T-helper 2 cell (primary cell): ENCODE measurements at places on chromosomes 2 and 18.

DNA sequence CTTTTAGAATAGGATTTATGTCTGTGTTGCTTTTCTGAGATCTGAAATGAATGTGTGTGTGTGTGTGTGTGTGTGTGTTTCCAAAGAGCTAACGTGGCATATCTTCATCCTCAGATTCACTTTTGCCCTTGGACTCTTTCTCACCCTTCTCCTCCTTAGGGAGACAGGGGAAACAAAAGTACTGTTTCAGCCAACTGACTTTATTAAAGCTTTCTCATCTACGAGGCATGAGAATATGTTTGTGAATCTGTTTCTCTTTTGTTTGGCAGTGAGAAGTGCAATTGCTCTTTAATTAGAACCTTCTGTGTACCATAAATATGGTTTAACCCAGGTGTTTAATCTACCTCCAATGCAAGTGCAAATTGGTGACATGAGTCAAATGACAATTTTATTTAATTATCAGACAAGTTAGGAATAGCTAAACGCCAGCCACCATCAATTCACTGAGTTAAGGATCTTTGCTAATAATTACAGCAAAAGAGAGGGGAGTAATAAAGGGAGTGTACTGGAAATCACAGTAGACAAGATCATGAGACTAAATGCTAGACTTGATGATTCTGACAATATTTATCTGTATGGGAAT is 186.4 kb upstream of the COL3A1 start:
- no peak for DNase-seq

DNA sequence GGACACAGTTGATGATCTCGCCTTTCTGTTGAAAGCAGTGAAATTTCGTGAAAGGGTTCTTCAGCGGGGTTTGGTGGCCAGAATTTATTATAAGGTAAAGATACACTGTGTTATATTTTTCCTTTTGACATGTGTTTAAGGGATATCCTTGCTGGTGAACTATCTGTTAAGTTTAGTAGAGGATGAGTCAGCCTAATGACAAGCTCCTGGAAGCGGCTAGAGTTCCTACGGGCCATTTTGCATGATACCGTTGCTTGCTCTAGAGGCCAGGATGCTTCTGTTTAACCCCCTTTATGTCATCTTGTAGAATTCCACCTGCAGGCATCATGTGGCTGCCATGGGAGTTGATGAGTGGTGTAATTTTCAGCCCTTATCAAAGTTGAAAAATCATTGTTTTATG is 124.8 kb upstream of the BCL2L11 start:
- no peak for DNase-seq

DNA sequence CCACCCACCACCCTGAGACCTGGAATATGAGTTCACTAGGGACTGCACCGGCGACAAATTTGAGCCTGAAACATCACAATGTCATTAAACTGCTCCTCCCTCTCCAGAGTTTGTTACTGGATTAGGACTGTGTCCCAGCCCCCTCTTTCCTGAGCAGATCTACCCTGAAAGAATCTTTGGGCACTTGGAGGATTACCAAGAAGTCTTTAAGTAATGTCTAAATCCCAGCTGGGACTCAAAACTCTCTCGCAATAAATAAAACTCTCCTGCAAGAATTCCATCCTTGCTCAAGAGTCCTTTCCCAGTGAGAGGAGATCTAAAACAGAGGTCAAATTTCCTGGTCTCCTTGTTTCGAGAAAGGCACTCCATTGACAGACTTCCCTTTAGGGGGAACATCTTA is 20.9 kb downstream of the GKN2 start:
- no peak for DNase-seq

GRCh38 chr18:39190508-39190907 is 1624.9 kb upstream of the CELF4 start:
- DNase-seq: no peak

GRCh38 chr2:129015397-129016285 is 697.0 kb upstream of the HS6ST1 start:
- DNase-seq: no peak

GRCh38 chr2:63785096-63785495 is 56.6 kb upstream of the UGP2 start:
- no peak for DNase-seq

DNA sequence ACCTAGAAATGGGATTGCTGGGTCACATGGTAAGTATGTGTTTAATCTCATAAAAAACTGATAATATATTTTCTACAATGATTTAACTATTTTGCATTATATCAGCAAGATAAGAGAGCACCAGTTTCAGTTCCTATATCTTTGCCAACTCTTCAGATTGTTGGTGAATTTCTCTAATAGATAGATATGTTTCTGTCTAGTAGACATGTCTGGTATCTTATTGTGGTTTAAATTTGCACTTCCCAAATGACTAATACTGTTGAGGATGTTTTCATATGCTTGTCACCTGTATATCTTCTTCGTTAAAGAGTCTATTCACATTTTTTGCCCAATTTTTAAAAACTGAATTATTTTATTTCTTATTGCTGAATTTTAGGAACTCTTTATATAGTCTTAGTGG is 113.8 kb upstream of the UXS1 start:
- DNase-seq: peak; percentile 27

DNA sequence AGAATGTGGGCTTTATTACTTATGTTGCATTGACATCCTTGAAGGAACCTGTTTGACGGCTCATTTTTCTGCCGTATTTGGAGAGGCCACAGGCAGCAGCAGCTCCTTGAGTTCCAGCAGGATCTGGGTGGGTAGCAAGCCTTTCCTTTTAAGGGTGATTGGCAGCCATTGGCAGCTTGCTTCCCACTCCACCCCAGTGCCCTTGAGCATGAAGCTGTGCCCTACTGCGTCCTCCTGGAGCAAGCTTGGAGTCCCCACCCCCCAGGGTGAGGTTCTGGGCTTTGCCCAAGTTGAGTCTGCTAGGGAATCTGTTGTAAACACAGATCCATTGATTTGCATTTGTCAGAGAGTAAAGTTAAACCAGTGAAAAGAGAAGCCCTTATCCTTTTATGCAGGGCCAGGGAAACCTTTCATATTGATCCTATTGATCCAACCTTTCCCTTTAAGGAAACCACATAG is 9.2 kb downstream of the ONECUT2 start:
- no peak for DNase-seq

DNA sequence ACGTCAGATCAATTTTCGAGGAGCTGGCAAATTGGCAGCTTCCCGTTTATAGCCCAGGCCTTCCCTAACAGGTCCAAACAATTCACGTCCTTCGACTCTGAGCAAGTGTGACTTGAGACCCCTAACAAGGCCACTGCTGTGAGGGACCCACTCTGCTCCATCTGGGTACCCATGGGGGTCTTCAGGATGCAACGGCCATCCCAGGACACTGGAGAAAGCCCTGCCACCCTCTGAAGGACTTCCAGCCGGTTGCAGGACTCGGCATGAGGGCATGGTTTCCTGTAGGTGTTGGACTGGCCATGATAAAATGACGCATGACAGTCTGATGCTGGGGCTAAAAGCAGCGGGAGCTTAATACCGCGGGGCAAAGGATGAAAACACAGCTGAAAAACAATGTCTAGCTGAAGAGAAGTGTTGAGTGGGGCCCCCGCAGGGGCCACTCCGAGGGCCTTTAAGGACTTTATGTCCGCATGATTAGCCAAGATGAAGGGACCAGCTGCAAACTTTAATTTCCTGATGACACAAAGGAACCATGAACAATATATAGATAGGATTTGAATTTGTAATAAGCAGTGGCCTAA is 113.3 kb upstream of the ZNF521 start:
- DNase-seq: no peak

DNA sequence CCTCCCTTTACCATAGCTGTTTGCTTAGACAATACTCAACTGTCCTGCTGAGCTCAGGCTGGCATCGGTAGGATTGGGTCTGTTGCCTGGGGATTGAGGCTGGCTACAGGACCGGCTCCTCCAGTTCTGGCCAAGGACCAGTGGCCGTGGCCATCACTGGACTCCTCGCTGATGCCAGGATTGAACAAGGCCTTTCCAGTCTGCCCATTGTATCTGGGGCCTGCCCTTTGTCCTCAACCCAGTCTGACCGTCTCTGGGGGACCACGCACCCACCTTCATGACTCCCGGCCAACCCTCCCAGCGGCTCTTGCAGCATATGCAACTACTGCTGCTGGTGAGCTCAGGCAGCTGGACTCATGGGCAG is 28.7 kb downstream of the SH2D6 start:
- DNase-seq: no peak

DNA sequence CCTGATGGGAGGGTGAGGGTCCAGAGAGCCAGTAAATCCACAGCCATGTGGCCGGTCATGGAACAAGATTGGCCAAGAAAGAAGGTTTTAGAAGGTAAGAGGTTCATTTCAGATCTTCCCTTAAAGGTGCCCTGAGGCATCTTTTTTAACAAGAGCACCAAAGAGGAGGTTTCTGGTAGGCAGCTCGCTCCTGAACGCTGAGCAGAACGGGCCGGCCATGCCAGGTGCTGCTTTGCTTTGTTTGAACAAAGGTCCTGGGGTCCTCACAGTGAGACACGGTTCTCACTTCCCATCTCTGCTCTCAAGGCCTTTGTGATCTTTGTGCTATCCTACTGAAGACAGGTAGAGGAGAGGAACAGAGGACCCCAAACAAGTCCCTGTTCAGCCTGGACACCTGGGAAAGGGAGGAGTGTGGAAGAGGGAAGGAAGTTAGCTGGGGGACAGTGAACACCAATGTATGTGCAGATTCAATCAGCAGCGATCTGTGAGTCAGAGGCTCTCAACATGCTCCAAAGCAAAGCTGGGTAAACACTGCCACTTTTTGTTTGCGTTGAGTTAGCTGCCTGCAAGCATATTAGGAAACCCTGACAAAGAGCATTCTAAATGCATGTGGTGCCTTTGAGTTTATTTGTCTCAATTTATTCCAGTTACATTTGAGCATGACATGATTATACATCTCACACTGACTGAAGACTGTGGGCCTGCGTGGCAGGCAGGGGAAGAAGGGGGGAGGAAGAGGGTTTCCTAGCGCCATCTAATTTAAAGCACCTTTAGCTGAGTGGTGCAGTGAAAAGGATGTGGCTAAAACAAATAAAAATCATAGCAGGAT is 102.4 kb downstream of the ASB1 start:
- DNase-seq: no peak

- DNase-seq: no peak
Observed at GRCh38 chr2:105324101-105324500, 5.4 kb downstream of the TGFBRAP1 start.

- no peak for DNase-seq
Observed at GRCh38 chr2:182715121-182715891, 751 bp upstream of the DNAJC10 start.

GRCh38 chr18:51578406-51578980 is 381.0 kb upstream of the MEX3C start:
- DNase-seq: no peak

DNA sequence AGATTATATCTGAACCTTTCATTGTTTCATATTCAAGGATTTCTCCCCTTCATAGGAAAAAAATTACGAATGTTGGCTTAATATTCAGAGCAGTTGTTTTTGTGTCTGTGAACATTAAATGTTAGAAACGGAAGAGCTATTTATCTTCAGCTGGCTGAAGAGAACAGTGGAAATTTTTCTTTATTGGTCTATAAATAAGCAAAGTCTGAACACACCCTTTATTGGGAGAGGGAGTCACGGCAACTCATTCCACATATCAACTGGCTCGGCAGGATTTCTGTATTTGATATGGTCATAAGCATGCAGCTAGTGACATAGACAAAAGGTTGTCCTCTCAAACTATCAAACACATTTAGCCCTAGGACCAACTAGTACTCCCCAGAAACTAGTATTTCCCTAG is 468.4 kb upstream of the HNRNPA3 start:
- DNase-seq: no peak

GRCh38 chr2:184596819-184597411 is 1.4 kb upstream of the ZNF804A start:
- no peak for DNase-seq

- DNase-seq: no peak
Observed at GRCh38 chr18:22314420-22314819, 103.3 kb downstream of the CTAGE1 start.

- DNase-seq: no peak
Observed at GRCh38 chr2:149988361-149988760, 400.8 kb upstream of the MMADHC start.

GRCh38 chr2:241852981-241853631 is 5.6 kb downstream of the PDCD1 start:
- DNase-seq: no peak

- DNase-seq: no peak
Observed at GRCh38 chr2:88180605-88181240, 10.6 kb downstream of the THNSL2 start.

DNA sequence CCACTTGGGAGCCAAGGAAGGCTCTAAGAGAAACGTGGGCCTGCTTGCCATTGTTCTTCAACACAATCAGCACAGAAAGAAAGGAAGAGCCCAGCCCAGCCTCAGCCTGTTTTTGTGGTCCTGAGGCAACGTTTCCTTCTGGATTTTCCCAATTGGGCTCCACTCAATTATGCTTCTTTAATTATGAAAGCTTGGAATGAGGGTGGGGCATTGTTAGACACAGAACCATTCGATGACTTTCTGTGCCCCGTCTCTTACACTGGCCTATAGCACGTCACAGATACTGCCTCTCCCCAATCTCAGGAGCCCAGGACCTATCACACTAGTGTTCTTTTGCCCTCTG is 207.4 kb downstream of the ZFP36L2 start:
- DNase-seq: no peak

DNA sequence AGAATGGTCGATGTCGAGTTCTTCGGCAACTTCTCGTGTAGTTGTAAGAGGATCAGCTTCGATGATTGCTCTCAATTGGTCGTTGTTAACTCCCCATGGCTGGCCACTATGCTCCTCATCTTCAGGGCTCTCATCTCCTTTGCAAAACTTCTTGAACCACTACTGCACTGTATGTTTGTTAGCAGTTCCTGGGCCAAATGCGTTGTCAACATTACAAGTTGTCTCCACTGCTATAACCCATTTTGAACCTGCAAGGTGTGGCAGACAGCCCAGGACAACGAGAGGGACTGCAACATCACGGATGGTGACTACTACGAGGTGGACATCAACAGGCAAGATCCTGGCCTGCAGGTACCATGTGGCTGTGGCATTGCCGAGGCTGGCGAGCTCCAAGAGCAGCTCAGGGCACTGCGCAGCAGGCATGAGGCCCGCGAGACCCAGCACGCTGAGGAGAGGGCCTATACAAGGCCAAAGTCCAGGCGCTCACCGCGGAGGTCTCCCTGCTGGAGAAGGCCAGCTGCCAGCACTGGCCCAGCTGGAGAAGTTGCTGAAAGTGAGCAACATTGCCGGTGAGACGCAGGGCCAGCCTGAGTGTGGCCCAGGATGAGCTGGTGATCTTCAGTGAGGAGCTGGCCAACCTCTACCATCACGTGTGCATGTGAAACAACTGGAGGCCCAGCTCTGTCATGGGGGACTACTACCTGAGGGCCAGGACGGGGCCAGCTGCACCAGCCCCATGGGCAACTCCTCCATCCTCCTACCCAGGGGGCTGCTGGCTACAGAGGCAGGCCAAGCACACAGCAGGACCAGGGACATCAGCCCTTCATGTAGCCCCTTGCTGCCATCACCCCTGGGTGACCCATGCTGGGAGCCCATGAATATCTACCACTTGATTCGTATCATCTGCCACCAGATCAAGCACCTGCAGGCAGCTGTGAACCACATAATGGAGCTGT is 20.2 kb downstream of the CLK1 start:
- DNase-seq: no peak

GRCh38 chr2:206820807-206821206 is 55.4 kb downstream of the FASTKD2 start:
- DNase-seq: no peak

- DNase-seq: no peak
Observed at GRCh38 chr2:121196132-121196848, 88.7 kb downstream of the TFCP2L1 start.

GRCh38 chr2:47640356-47640755 is 142.6 kb upstream of the MSH6 start:
- DNase-seq: no peak

- DNase-seq: no peak
Observed at GRCh38 chr2:38959466-38959865, 69.8 kb downstream of the ARHGEF33 start.
